ENCODE measurements at places on chromosomes 1 and 21. TPM values are rescaled to one million over a fixed set of nuclear protein-coding genes. Genes with fewer than 3 reads are reported as not detected.

DNA sequence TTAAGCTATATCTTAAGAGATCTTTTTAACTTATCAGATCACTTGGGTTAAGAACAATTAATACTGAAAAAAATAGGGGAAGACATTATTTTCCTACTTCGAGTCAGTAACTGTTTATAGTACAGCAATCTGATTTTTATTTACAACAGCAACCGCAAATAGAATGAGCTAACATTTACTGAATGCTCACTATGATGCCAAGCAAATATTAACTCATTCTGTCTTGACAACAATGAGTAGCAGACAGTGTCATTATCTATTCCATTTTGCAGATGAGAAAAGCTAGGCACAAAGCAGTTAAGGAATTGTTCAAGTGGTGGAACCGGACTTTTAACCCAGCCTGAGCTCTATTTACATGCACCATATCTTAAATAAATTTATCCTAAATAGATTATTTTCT lies 273.7 kb downstream of the NTNG1 start:
- DNase-seq: no peak

DNA sequence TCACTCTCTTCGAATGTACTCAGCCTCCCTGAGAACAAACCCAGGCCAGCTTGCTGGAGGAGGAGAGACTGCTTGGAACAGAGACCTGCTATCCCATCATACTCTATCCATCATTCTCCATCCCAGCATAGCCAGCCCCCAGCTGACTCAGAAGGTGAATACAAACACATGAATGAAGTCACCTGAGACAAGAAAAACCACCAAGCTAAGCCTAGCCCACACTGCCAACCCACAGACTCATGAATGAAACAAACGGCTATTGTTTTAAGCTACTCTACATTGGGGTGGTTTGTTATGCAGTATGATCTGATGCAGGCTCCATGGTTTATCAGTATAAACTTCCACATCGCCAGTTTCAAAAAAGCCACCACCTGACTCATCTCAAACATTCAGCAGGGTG lies 395.6 kb downstream of the SETD4 start:
- DNase-seq: no peak

DNA sequence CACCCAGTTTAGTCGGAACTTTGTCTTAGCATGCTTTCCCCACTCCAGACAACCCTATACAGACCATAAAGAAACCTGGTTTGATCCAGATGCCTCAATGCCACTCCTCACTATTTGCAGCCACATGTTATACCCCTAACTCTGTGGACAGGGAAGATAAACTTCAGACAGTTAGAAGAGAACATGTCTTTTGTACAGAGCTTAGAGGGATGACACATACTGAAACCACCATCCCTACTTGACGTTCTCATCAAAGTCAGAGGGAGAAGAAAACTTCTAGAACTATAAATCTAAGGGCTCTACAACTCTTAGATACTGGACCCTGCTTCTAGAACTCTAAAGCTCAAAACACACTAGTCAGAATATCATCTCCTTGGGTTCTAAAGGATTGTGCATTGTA lies 3.7 kb downstream of the SYT6 start:
- DNase-seq: no peak

GRCh38 chr1:203127666-203128430 lies at the start of gene ADORA1:
Gene ADORA1, plus strand, starts transcription at chr1:203127726. Its CDS starts 1,116 bp downstream, at chr1:203128842.
- peak; percentile 70 for DNase-seq

- DNase-seq: no peak
Measured at GRCh38 chr21:27647401-27647800, 680.5 kb upstream of the ADAMTS5 start.

GRCh38 chr1:189880135-189880534 lies 597.5 kb downstream of the BRINP3 start:
- no peak for DNase-seq

CNR2 gene
- total RNA-seq: not detected

ZBTB8OS gene
- 48.8 TPM for total RNA-seq

UBE2U gene
- not detected for total RNA-seq

CYP4A11 gene
- not detected for total RNA-seq

ADCY10 gene
- total RNA-seq: 0.13 TPM

CDKN2C gene
- 11.0 TPM for total RNA-seq
